ENCODE measurements at places on chromosomes 12 and 14.
A peak's percentile ranks its signal among the peaks of the same experiment; 100 is the strongest.

GRCh38 chr12:57415088-57415487 is 15.8 kb downstream of the R3HDM2 start:
- no peak for DNase-seq

DNA sequence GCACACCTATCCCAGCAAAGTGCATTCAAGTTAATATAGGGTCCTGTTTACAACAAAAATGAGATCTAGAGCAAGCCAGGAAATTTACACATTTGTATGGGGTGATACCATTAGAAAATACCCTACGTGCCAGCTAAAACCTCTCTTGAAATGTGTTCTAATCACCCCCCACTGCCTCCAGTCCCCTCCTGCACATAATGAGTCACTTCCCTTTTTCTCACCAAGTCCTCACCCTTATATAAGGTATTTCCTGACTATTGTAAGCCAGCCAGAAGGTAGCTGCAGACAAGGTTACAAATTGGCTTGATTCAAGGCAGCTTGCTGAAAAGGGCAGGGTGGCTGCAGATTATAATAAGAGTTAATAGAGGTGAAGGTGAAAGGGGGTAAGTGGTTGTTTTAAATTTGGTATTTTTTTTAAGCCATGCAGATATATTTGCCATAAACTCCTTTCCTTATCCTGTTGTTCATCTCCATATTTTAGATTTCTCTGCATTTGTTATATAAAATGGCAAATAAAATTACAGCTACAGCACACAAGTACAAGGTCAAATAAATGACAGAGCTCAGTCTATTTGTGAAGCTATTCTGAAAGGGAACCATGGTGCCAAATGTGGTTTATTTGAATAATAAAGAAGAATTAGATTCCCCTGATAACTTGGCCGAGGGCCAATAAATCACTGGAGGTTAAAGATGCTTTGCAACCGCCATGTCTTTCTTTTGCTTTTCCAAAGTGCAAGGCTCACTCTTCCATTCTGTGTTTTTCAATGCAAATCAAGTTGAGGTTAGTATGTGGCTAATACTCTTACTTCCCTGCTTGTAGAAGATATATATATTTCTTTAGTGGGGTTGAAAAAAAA is 385.9 kb downstream of the EGLN3 start:
- DNase-seq, result no peak

GRCh38 chr12:116123451-116124258 is 153.8 kb downstream of the MED13L start:
- peak; percentile 49 for DNase-seq

- no peak for DNase-seq
Observed at GRCh38 chr12:34126239-34126641, 103.9 kb downstream of the ALG10 start.

- no peak for DNase-seq
Observed at GRCh38 chr14:61752626-61753025, 9.6 kb upstream of the SNAPC1 start.

GRCh38 chr12:3990501-3991280 is 117.5 kb upstream of the PARP11 start:
- DNase-seq, result no peak

- DNase-seq, result no peak
Observed at GRCh38 chr14:29282169-29282568, 515.6 kb downstream of the FOXG1 start.

DNA sequence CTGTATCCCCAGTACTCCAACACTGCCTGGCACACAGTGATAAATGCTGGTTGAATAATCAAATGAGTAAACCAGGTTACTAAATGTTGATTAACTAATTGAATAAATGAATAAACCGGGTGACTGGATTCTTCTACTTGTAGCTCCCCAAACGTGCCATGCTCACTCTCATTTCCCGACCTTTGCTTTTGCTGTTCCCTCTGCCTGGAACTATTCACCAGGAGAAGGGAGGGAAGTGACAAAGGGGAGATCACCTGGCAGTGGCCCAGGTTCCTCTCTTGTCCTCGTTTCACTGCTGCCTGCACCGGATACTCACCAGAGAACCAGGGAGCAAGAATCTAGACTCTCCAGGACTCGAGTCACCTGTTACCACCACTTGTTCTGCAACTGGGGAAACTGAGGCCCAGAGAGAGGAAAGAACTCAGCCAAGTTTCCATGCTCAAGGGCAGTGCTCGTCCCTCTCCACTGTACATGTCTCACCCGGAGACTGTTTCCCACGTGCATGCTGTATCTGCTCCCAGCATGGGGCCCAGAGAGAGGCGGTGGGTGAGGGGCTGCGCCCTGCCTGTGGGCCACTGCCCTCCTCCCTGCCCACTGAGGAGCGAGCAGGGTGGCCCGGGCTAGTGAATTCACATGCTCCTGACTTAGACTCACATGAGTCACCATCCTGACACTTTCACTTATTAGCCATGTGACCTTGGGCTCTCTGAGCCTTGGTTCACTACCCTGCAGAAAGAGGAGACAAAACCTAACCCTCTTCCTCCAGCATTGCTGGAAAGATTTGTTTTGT is 17.7 kb upstream of the POP5 start:
- DNase-seq, result no peak

DNA sequence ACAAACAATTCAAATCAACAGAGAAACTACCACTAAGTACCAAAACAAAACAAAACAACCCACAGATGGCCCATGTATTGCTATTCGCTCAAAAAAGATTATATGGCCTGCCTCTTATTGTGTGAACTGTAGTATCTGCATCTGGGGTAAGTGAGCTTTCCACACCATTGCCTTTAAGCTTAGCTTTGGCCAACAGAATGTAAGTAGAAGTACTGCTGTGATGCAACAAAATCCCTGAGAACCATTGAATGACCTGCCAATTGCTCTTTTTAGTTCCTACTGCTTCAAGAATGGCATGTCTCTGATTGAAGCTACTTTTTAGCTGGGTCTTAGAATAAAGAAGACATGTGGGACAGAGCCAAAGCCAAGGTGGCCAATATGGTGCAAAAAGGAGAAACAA is 32.5 kb downstream of the PPFIA2 start:
- no peak for DNase-seq

GRCh38 chr14:100469632-100470522 is 117.3 kb downstream of the BEGAIN start:
- DNase-seq, result no peak

DNA sequence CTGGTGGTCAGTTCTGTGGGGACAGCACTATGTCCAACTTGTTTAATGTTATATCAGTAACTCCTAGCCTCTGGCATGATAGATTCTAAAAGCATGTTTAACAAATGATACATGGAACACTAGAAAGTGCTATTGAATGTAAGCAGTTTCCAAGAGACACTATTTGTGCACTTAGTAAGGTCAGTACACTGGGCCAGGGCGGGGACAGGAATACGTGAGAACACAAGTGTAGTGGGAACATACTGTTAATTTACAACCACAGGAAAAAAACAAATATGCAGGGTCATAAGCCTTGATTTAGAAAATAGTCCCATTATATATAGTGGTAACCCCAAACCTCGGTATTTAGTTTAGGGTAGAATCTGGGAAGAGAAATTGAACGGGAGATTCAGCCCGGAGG is 88.9 kb upstream of the SLC38A2 start:
- DNase-seq, result no peak

- no peak for DNase-seq
Observed at GRCh38 chr14:69105326-69105725, 47.6 kb downstream of the DCAF5 start.

DNA sequence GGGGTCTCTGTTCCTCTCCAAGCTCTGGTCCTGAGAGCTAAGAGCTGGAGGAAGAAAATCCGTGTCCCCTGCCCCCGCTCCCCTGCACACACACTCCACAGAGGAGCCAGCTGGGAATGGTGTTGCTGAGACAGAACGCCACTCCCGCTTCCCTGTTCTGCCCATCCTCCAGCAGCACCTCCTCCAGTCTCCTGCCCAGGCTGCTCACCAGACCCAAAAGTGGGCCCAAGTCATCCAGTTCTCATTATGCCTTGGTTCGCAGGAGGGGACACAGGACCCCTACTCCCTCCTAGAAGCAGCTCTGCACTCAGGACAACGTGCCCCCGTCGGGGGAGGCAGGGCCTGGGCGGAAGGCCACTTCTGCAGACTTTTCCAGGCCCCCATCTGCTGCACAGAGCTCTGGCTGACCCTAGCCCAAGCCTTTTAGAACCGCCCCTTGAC is 830 bp upstream of the TRMT61A start:
- peak; percentile 29 for DNase-seq

DNA sequence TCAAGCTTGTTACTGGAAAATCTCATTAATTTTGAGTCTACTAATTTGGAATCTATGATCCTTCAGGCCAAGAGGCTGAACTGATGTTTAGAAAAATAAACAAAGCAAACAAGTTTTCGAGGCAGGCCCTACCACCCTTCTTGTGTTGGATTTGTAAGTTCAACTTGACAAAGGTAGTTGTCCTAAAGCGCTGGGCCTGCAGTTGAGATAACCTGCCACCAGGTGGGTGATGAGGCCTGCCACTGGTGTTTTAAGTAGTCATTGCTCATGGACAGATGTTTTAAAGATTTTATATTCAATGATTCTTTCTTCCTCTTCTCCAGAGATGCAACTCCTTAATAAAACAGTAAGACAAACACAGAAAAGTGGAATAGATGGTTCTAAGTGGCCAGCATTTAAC is 19.4 kb downstream of the ACVRL1 start:
- DNase-seq, result no peak

DNA sequence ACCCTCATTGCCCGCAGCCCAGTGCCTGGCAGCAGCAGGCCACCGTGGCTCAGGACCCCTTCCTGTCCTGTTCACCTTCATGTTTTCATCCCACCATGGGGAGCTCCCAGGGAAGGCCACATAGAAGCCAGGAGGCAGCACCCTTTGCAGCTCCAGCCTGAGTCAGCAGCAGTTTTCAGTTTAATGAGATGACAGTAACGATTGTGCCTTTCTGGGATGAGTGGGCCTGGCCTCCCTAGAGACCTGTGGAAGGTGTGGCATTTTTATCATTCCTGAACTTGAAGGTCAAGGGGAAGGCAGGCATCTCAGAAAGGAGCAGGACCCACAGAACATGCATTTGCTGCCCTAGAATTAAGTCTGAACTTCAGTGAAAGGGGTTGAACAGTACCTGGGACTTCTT is 532.8 kb downstream of the FUT8 start:
- DNase-seq, result no peak

GRCh38 chr12:54390668-54391551 is 6.4 kb upstream of the ZNF385A start:
- peak; percentile 8 for DNase-seq

GRCh38 chr14:90730206-90730766 is 85.9 kb downstream of the TTC7B start:
- DNase-seq, result no peak

GRCh38 chr14:65949711-65950516 is 536.3 kb upstream of the CCDC196 start:
- DNase-seq, result no peak
